ENCODE measurements at places on chromosomes 7 and 10. TPM values are rescaled to one million over a fixed set of nuclear protein-coding genes. Genes with fewer than 3 reads are reported as not detected.

AS3MT gene
- total RNA-seq, result 2.0 TPM

GDF2 gene
- total RNA-seq, result not detected

SLC39A12 gene
- 0.16 TPM for total RNA-seq

HSPA12A gene
- 33.5 TPM for total RNA-seq

NME8 gene
- 0.44 TPM for total RNA-seq

COL26A1 gene
- total RNA-seq, result 1.2 TPM

CASD1 gene
- total RNA-seq, result 22.8 TPM

CLDN4 gene
- total RNA-seq, result 342 TPM

ARHGEF35 gene
- total RNA-seq, result 22.1 TPM

PLEKHS1 gene
- total RNA-seq, result 0.41 TPM

LRRD1 gene
- 0.25 TPM for total RNA-seq

MAT1A gene
- total RNA-seq, result 1.1 TPM

SHTN1 gene
- 44.2 TPM for total RNA-seq

SMO gene
- 13.2 TPM for total RNA-seq

CTBP2 gene
- 111 TPM for total RNA-seq

PLAC9 gene
- total RNA-seq, result 31.4 TPM

STEAP4 gene
- total RNA-seq, result 80.2 TPM

SNX10 gene
- total RNA-seq, result 72.0 TPM

GLI3 gene
- 11.1 TPM for total RNA-seq

HHEX gene
- 10.0 TPM for total RNA-seq

TAS2R38 gene
- not detected for total RNA-seq

IFT22 gene
- 42.5 TPM for total RNA-seq

C10orf71 gene
- total RNA-seq, result not detected

BEND7 gene
- total RNA-seq, result 37.9 TPM

FFAR4 gene
- 1.0 TPM for total RNA-seq

PAX4 gene
- not detected for total RNA-seq

UBE3C gene
- total RNA-seq, result 58.5 TPM

R3HCC1L gene
- total RNA-seq, result 17.0 TPM

ENO4 gene
- 1.2 TPM for total RNA-seq

NCAPG2 gene
- total RNA-seq, result 6.3 TPM

DENND2A gene
- total RNA-seq, result 18.0 TPM

HTR5A gene
- total RNA-seq, result not detected

SLC26A3 gene
- 0.25 TPM for total RNA-seq

HOXA10 gene
- total RNA-seq, result 16.3 TPM

PTPN20 gene
- 1.9 TPM for total RNA-seq

RELN gene
- total RNA-seq, result 5.4 TPM

PTPRE gene
- total RNA-seq, result 25.7 TPM

CTAGE6 gene
- 0.13 TPM for total RNA-seq

RHOBTB1 gene
- 14.6 TPM for total RNA-seq

FAM241B gene
- 7.6 TPM for total RNA-seq

TRIM50 gene
- total RNA-seq, result 0.19 TPM

IFIT1B gene
- total RNA-seq, result not detected

EBF3 gene
- 0.98 TPM for total RNA-seq

PRLHR gene
- not detected for total RNA-seq

CALML3 gene
- total RNA-seq, result not detected

CADPS2 gene
- total RNA-seq, result 33.0 TPM

LANCL2 gene
- 18.3 TPM for total RNA-seq

DDX50 gene
- 33.1 TPM for total RNA-seq

CYP3A7 gene
- total RNA-seq, result not detected

MUC12 gene
- total RNA-seq, result 3.8 TPM

HABP2 gene
- 25.6 TPM for total RNA-seq

FAM221A gene
- total RNA-seq, result 8.6 TPM

Data from kidney (tissue), 22 donors.